ENCODE measurements at places on chromosomes 1 and 21.

GRCh38 chr1:168180148-168180524 lies 1.4 kb downstream of the TIPRL start:
- DNase-seq = no peak

DNA sequence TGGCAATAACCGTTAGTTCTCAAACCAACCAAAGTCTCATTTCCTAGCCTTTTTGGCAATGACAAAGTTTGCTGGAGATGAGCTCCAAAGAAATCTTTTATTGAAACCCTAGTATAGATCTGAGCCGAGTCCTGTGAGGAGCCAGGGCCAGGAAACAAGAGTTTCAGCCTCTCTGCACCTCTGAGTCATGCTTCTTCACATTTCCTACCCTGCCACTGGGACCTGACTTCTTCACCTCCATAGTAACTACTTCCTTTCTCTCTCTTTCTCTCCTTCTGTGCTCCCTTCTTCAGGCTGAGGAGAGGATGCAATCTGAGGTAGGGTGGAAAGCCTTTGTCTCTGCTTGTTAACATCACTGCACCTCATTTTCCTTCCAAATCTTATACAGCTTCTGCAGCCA lies 38.7 kb upstream of the IPO9 start:
- no peak for DNase-seq

- no peak for DNase-seq
Measured at GRCh38 chr21:20108016-20108415, 890.2 kb upstream of the NCAM2 start.

DNA sequence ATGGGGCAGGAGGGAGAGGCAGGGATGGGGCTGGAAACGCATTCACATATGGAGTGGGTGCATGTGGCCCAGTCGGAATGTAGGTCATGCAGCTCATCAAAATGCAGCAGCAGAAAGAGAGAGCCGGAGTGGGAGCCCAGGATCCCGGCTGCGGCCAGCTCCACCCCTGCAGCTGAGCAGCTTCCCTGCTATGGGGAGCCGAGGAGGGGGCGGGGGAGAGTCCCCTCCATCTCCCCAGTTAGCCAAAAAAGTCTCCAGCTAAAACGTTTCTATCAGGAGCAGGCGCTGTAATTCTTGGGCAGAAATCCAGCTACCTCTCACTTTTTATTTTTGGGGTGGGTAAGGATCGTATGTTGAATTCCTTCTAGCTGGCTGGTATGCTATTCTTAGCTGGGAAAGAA lies 39.7 kb downstream of the MRPL37 start:
- DNase-seq = no peak

GRCh38 chr1:245292553-245292952 lies 137.8 kb downstream of the KIF26B start:
- no peak for DNase-seq

DNA sequence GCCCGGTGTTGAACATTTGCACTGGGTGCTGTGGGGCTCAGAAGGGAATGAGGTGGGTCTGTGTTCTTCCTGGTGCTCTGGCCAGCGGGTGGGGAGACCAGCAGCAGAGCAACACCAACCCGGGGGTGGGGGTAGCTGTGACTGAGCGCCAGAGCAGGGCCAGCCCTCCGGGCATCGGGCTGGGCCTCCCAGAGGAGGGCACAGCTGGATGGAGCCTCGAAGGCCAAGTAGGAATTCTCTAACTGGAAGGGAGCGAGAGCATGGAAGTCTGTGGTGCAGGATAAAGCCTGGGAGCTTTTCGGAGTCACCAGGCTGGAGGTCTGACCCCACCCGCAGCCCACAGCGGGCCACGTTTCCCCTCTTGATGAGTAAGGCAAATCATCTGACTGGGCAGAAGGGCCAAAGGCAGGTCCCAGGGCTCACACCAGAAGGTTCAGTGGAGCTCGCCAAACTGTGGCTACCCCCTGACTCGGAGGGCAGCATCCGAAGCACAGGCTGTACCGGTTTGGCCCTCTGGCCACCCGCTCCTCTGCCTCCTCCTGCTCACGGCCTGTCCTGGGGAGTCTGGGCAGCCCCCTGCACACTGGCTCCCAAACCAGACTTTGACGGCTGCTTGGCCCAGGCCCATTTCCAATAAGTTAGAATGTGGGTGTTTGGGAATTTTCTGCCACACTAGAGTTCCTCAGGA lies 18.8 kb downstream of the SLC1A7 start:
- DNase-seq = no peak

DNA sequence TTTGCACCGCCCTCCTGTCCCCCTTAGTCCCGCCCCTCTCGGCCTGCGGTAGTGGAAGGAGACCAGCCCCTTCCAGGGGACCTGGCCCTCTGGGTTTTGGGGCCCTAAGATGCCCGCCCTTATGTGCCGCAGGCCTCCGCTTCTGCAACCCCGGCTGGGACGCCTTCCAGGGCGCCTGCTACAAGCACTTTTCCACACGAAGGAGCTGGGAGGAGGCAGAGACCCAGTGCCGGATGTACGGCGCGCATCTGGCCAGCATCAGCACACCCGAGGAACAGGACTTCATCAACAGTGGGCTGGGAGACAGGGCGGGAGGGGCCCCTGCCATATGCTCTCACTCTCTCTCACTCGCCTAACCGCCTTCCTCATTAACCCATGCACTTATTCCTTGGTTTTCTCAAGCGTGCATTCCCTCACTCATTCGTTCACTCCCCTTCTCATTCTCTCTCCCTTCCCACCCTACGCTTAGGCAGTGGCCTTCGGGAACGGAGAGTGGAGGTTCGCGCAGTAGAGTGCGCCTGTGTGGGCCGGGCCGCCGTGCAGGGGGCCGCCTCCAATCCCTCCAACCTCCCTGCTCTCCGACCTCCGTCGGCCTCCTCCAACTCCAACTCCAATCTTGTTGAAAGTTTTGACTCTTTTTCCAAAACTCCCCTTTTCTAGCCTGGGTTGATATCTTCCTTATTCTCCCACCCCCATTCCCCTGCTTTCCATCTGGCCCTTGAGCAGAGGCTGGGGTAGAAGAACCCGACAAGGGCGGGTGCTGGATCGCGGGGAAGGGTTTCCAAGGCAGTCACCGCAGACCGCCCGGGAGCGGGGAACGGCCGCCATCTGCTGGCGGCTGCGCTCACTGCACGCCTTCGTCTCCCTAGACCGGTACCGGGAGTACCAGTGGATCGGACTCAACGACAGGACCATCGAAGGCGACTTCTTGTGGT lies 15.2 kb downstream of the BCAN start:
- DNase-seq = peak; percentile 71

DNA sequence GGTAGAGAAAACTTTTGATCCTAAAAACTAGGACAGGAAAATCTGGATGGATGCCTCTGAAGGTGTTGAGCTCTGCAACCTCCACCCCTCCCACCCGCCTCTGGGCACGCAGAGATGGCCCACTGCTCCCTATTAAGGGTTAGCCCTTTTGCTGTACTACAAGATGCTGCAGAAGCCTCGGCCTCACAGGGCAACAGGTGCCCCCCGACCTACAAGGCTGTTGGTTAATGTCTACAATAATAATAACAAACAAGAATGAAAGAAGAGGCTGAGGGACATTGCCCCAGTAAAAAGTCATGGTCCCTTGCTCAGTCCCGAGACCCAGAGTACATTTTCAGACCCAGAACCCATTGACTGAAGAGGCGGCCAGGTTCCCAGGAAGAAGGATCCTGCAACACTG lies 7.5 kb upstream of the DESI2 start:
- DNase-seq = no peak

GRCh38 chr1:222656391-222657155 lies 38.7 kb downstream of the MIA3 start:
- no peak for DNase-seq

- DNase-seq = no peak
Measured at GRCh38 chr1:206415942-206416341, 54.3 kb upstream of the IKBKE start.

DNA sequence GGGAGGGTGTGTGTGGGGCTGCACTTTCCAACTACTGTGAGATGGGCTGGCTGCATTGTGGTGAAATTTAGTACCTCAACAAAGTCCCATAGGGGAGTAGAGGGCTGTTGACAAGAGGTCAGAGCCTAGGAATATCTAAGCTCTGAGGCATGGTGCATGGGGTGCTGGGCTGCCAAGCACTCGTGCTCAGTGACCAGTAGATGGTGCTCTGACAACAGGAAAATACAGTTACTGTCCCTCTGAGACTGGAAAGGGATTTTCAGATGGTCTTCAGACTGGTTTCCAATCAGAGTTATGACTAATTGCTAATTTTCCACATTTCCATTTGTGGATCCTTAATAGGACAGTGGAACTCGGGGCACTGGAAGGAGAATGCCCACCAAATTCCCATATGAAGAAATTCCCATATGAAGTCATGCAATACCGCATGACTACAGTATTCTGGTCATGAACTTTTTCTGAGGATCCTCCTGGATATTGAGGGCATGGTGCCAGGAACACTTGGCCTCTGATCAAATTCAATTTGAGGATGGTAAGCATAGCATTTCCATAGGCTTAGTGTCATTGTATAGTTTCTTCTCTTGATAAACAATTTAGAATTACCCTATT lies 4.1 kb upstream of the CACNA1E start:
- DNase-seq = peak; percentile 23

GRCh38 chr1:232134365-232134764 lies 495.6 kb downstream of the SIPA1L2 start:
- DNase-seq = no peak

GRCh38 chr1:194047921-194048320 lies 861.5 kb upstream of the B3GALT2 start:
- no peak for DNase-seq

DNA sequence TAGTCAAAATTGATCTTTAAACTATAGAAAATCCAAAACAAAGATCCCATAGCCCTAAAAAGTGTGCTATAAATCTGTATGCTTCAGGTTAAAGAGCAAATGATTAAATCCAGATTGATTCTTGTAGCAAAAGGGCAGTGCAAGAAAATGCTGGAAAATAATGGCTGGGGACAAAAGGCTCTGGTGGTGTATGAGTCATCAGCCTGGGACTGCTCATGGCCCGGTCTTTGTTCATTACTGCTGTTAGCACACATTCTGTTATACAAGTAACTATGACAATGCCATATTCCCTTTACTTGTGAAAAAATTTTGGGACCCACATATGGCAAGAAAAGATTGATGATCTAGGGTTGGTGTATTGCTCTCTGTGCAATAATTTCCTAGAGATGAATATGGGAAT lies 89.1 kb downstream of the RWDD3 start:
- DNase-seq = no peak

DNA sequence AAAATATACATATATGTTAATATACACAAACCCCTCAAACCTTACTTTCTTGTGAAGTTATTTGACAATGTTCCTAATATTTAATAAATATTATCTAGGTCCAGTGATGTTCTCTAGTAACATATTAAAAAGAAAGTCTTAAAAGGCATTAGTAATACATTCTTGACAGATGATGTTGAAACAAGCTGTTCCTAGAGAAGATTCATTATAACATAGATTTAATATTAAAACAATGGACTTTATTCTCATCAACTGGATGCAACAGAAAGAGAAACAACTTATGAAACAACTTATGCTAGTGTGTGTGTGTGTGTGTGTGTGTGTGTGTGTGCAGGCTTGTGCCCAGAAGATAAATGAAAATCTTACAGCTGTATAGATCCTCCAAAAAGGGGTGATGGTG lies 68.5 kb upstream of the PLXNA2 start:
- DNase-seq = no peak

DNA sequence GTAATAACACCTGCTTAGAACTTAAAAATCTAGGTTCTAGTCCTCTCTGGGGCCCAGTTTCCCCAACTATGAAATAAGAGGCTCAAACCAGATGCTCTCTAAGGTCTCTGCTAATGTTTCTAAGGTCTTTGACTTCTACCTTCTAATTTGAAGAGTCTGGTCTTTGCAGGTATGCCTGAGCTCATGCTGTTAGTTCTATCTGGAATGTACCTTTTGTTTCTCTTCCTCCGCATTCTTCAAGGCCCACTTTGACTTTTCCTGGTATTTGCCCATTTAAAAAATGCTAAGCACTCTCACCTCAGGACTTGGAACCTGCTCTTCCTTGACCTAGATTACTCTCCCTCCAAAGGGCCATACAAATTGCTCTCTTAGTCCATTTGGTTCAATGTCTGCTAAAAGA lies 13.5 kb downstream of the SLC35D1 start:
- no peak for DNase-seq

DNA sequence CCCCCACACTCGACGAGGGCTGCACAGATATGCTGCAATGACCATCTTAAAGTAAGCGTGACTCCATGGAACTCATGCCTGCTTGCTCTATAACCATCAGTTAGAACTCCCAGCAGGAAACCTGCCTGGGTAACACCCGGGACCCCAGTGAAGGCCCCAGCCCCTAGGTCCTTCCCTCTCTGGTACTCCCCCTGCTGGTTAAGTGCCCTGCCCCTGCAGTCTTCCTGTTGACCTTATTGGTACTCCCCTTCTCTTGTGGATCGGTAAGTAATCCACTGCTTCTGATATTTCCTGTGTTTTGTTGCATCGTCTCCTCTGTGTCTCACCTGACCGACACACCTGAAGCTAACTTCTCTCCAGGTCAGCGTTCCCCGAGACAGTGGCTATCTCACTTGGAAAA lies 104.8 kb upstream of the COG2 start:
- DNase-seq = no peak

GRCh38 chr1:229032375-229032774 lies 238.5 kb upstream of the RAB4A start:
- no peak for DNase-seq

DNA sequence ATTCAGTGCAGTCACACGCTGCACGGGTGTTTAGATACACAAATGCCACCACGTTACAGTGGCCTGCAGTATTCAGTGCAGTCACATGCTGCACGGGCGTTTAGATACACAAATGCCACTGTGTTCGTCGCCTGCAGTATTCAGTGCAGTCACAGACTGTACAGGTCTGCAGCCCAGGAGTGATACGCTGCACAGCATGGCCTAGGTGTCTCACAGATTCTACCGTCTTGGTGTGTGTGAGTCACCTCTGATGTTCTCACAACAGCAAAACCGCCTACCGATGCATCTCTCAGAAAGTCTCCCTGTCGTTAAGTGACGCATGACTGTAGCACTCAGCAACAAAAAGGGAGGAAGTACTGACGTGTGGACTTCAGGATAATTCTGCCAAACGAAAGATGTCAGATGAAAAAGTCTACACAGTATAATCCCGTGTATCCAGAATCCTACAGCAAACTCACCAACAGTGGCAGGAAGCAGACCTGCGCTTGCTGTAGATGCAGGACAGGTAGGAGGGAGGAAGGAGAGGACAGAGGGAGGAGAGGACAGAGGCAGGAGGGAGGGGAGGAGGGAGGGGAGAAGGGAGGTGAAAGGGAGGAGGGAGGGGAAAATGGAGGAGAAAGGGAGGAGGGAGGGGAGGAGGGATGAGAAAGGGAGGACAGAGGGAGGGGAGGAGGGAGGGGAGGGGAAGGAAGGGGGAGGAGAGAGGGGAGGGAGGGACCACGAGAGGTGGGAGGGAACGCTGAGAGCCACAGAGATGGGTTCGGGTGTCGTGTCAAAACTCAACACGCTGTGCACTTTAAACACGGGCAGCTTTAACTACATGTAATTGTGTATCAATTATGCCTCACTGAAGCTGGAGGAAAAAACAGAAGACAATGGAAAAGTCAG lies 36.3 kb upstream of the PCBP3 start:
- DNase-seq = no peak

GRCh38 chr21:36703626-36704280 lies 4.8 kb downstream of the SIM2 start:
- no peak for DNase-seq
